LoVo (cell line): ENCODE measurements at places on chromosomes 7 and 10.

- no peak for DNase-seq
These were observed 5.0 kb upstream of the FAM20C start for GRCh38 chr7:187227-187927.

GRCh38 chr10:121284936-121285335, 313.3 kb downstream of the FGFR2 start:
- DNase-seq = no peak

GRCh38 chr7:102873470-102874165, 39.2 kb upstream of the LRRC17 start:
- no peak for DNase-seq

DNA sequence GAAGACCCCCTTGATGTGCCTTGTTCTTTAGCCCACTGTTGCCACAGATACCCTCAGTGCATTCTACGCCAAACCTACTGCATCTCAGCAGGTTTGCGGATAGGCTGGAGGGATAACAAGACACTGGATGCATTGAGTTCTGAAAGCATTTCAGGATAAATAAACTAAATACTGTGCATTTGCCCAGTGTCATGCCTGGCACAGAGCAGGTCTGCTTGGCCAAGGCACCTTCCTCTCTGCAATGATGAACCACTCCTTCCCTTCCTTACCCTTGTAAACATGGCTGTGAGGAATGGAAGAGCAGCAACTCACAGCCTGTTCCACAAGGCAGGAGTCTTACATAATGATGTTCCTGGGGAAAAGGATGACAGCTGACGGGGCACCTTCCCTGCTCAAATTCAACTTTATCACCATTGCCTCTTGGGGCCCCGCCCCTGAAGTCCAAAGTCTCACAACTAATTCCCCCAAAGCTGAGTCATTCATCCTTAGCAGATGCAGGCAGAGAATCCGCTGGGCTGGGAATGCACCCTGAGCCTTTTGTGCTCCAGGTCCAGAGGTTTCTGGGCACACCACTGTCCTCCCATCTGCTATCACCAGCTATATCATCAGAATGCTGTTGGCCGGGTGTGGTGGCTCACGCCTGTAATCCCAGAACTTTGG, 11.6 kb downstream of the DDX56 start:
- DNase-seq = peak; percentile 88

GRCh38 chr10:48231699-48232315, 42.7 kb downstream of the FRMPD2 start:
- DNase-seq = no peak

DNA sequence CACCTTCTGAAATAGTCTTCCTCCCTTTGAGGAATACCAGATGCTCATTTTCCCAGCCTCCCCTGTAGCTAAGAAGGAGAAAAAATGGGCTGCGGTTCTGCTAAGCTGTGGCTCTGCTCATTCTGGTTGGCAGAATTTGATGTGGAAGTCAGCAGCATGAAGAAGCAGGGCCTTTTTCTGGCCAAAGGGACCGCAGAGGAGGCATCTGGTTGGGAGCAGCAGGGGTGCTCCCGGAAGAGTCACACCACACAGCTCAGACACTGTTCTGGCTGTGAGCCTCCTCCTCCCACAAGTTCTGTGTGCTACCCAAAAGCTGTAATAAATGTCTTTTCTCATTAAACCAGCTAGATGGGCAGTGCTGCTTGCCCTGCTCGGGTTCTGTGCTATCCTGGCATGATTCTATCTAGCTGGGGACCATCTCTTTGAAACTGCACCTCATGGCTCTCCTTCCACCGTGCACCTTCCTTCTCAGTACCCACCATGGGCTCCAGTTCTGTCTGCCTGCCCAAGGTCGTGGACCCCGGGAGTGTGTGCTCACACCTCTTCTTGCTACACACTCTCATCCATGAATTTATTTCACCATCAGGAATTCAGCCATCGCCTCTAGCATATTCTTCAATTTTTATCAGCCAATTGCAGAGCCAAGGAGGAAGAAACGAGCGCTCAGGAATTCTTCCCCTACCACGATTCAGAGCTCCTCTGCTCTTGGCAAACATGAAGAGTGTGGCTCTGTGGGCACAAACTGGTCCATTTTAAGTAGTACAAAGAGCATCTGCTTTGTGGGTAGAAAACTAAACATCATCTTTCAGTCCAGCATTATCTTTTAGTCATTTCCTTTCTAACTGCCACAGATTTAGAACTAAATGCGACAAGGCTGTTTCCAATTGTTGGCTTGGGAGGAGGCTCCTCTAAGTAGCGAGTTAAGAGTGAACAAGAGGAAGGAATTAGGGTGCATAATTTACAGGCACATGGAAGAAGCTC, 76.9 kb downstream of the FAM171A1 start:
- no peak for DNase-seq
